ENCODE measurements at places on chromosomes 13 and 19. TPM values are rescaled to one million over a fixed set of nuclear protein-coding genes. Genes with fewer than 3 reads are reported as not detected.

The RETN gene
- total RNA-seq: 3.0 TPM

The CEACAM1 gene
- 22.5 TPM for total RNA-seq

The POLRMT gene
- total RNA-seq: 51.0 TPM

The COMP gene
- not detected for total RNA-seq

The MBNL2 gene
- 12.3 TPM for total RNA-seq

The CASP14 gene
- total RNA-seq: not detected

The SHD gene
- not detected for total RNA-seq

The C19orf67 gene
- not detected for total RNA-seq

The TMEM238 gene
- 26.7 TPM for total RNA-seq

The KCTD12 gene
- 6.3 TPM for total RNA-seq

The SPRY2 gene
- 0.10 TPM for total RNA-seq

The STXBP2 gene
- 168 TPM for total RNA-seq

The DCLK1 gene
- not detected for total RNA-seq

The LRRC63 gene
- total RNA-seq: 1.7 TPM

The NLRP4 gene
- total RNA-seq: not detected

The CEACAM20 gene
- total RNA-seq: not detected

The BST2 gene
- total RNA-seq: 230 TPM

The PEG3 gene
- not detected for total RNA-seq

The ZNF728 gene
- total RNA-seq: not detected

The CYP2A7 gene
- total RNA-seq: not detected

The EPSTI1 gene
- total RNA-seq: 59.0 TPM

The PALM gene
- total RNA-seq: not detected
